ENCODE measurements at places on chromosomes 3 and 15.
A peak's percentile ranks its signal among the peaks of the same experiment; 100 is the strongest.

- DNase-seq, result no peak
These were observed 59.8 kb downstream of the ZNF860 start for GRCh38 chr3:32041316-32041715.

GRCh38 chr3:55487381-55488241 lies 505 bp upstream of the WNT5A start:
- DNase-seq, result peak; percentile 26

DNA sequence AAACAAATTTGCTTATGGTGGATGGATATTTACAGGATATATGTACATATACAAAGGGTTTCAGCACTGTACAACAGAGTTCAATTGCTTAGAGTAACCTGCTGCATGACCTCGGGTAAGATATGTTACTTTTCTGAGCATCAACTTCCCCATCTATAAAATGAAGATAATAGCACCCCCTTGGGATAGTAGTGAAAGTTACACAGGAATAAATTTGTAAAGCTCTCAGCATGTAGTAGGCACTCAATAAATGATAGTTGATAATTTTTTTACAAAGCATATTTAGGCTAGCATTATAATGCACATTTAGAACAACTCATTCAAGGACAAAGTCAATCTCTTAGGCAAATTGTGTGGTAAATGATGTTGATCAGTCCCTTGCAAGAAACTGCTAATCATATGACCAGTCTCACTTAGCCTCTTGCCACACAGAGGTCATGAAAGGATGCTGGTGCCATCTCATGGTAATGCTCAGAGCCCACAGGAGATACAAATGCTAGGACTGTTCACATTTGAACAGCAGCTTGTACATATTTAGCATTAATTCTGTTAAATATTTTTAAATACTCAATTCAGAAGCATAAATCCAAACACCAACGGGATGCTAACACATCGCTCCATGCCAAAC lies 123.9 kb downstream of the MAGI1 start:
- DNase-seq, result no peak

DNA sequence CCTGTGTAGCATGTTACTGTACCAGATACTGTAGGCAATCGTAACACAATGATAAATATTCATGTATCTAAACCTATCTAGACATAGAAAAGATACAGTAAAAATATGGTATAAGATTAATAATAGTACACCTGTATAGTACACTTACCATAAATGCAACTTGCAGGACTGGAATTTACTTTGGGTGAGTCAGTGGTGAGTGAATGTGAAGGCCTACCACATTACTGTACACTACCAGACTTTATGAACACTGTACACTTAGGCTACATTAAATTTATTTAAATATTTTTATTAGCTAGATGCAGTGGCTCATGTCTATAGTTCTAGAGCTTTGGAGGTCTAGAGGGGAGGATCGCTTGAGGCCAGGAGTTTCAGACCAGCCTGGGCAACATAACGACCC lies 186.6 kb upstream of the ROPN1 start:
- DNase-seq, result no peak

DNA sequence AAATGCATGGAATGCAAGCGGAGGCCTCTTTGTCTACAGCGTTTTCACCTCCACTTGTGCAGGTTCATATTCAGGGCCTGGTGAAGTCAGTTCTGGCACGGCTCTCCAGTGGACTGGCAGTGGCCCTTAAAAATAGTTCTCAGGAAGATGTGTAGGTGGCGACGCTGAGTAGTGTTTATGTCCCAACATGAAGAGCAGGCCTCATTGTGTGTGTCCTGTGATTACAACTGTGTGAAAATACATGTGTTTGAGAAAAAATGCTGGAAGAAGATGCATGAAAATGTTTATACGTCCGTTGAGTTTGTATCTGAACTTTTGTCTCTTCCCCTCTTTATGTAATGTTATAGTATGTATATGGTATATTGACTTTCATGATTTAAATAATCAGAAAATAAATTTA lies 7.2 kb downstream of the LIPC start:
- peak; percentile 8 for DNase-seq

GRCh38 chr3:137787529-137787928 lies 23.4 kb downstream of the SOX14 start:
- DNase-seq, result no peak

DNA sequence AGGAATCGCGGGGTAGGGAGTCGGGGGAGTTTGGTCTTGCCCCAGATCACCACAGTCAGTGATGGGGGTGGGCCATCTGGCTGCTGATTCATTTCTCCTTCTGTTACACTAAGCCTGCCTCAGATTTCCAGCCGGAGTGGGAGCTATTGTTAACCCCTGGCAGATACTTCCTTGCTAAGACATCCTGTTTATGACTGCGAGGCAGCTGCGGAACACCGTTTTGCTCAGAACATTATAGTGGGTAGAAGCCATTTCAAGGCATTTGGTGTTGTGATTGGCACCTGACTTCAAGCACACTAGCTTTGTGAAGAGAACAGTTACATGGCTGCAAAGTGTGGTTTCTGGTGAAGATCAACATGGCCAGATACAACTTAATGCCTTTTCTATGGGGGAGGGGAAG lies 73.8 kb downstream of the FLNB start:
- DNase-seq, result no peak

- peak; percentile 33 for DNase-seq
These were observed 27.9 kb downstream of the EHD4 start for GRCh38 chr15:41944313-41944940.

DNA sequence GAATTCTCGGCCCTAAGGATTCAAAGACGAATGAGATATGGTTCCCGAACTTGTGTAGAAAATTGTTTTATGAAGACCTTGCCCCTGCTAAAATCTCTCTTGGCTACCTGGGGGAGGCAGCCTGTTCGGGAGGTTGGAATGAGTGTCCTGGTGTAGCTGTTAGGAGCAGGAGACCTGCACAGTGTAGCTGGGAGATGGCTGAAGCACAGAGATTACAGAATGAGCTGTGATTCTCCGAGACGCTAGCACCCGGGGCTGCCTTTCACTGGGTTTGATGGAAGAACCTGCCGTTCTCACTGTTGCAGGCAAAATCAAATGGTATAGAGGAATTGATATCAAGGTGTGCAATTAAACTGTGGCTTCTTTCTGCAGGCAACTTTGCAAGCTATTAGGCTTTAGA lies 68.0 kb downstream of the TRAK1 start:
- DNase-seq, result no peak

DNA sequence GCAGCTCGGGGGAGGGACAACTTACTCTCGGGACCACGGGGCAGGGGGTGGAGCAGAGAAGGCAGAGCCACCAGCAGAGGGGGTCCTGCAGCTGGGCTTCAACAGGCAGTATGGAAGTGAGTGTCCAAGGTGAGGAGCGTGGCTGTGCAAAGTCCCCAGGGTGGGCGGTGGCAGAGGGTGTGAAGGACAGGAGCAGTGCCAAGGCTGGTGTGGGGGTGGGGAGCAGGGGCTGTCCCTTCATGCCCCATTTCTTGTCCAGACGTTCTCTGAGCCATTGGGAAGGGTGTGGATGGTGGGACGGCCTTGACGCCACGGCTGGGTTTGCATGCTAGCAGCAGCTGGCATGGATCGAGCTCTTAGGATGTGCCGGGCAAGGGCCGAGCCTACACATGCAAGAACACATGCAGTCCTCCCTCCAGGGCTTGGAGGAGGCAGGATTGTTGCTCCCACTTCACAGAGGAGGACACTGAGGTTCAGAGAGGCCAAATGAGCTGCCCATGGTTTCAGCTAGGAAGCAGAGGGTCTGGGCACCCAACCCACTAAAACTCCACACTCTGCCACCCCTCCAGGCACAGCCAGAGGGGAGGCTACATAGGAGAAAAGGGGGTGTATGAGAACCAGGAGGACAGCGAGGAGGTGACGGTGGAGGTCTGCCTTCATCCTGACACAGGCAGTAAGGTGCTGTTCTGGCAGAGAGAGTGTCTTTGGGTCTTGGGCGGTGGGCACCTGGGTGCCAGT lies 93.6 kb downstream of the TBC1D2B start:
- DNase-seq, result no peak

GRCh38 chr15:63560741-63561448 lies 36.3 kb upstream of the FBXL22 start:
- DNase-seq, result no peak

- DNase-seq, result no peak
These were observed 211.2 kb downstream of the CNTN3 start for GRCh38 chr3:74403307-74403706.

DNA sequence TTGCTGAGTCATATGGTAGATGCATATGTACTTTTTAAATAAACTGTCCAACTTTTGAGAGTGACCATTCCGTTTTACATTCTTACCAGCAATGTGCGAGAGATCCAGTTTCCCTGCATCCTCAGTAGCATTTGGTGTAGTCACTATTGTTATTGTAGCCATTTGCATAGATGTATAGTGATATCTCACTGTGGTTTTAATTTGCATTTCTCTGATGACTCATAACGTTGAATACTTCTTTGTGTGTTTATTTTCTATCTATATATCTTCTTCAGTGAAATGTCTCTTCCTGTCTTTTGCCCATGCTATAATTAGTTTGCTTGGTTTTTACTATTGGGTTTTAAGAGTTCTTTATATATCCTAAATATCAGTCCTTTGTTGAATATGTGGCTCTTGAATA lies 255.7 kb upstream of the GRM7 start:
- DNase-seq, result no peak

DNA sequence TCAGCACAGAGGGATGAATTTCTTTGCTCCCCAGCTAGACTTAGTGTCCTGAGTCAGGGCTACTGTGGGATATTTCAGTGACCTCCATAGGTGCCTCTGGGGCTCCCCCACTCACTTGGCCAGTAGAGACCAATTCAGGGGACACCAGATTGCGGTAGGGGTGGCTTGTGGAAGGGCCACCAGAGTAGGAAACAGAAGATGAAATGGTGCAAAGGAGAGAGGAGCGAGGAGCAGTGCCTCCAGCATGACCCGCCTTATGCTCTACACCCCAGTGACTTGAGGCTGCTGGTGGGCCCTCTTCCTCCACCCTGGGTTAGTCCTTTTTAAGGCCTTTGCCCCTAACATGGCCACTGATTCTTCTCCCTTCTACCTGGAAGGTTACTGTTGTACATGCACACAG lies 2.5 kb downstream of the AEN start:
- DNase-seq, result no peak

GRCh38 chr3:155465664-155466063 lies 172.2 kb upstream of the STRIT1 start:
- no peak for DNase-seq

GRCh38 chr15:77508541-77509243 lies 88.0 kb downstream of the HMG20A start:
- no peak for DNase-seq

GRCh38 chr3:196670339-196670738 lies 30.8 kb downstream of the NRROS start:
- no peak for DNase-seq

GRCh38 chr15:78239811-78240210 lies 5.4 kb upstream of the ACSBG1 start:
- no peak for DNase-seq

DNA sequence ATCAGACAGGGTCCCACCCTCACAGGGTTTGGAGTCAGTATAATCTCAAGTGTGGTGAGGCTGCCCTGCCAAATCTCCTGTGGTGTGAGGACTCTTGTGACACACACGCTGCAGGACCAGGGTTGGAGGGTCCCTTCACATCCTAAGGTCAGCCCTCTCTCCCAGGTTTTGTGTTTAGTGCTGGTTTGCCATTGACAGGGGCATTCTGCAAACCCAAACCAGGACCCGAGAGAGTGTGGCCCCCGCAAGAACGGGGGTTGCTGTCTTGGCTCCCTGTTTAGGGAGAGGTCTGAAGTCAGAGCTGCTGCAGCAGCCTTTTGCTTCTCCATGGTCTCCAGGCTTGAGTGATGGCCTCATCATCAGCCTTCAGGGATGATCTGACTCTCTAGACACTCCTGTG lies 14.7 kb downstream of the FAM107A start:
- DNase-seq, result no peak

DNA sequence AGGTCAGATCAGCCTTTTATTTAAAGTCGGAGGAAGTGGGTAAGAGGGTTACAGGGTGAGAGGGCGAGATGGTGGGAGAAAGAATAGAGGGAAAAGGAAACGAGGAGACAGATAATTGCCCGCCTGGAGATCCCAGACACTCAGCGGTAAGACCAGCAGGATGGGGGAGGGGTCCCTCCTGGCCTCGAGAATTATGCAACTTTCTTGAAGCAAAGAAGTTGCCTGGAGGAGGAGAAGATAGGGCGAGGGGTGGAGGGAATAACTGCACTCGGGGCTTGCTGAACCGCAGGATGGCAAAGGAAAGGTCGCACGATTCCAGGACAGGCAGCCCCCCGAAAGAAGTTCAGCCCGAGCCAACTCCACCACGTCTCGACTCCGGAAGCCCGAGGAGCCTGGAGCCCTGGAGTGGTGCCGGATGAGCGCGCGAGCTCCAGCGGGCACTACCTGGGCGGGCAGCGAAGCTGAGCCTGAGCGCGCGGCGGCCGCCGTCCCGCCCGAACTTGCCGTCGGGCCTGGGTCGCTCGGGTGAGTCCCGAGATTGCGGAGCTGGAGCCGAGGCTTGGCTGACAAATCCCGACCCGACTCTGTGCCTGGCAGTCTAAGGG lies 402 bp downstream of the WWTR1 start:
- DNase-seq, result peak; percentile 63

GRCh38 chr3:191301782-191302411 lies 27.3 kb upstream of the CCDC50 start:
- DNase-seq, result no peak

DNA sequence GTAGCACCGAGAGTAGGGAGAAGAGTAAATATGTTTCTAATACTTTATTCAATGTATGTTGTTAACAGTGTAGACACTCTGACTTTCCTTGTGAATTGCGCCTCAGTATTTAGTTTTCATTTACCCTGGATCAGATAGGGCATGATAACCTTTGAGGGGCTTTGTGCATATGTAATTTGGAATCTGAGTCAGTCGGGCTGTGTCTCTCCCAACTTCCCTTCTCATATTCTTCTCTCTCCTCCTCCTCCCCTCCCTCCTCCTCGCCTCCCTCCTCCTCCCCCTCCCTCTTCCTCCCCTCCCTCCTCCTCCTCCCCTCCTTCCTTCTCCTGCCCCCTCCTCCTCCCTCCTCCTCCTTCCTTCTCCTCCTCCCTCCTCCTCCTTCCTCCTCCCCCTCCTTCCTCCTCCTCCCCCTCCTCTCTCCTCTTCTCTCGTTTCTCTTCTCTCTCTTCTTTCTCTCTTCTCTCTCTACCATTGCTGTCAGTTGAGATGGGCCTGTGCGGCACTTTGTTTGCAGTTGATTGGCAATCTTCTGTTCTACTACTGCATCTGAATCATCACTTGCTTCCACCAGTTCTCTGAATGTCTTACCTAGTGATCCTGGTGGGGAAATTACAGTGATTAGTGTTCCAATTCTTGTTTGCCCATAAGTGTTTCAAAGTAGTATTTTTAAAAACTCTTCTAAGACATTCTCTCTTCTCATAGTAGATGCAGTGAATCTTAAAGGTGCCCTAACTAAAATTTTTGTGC lies 162.3 kb downstream of the PGPEP1L start:
- peak; percentile 67 for DNase-seq

DNA sequence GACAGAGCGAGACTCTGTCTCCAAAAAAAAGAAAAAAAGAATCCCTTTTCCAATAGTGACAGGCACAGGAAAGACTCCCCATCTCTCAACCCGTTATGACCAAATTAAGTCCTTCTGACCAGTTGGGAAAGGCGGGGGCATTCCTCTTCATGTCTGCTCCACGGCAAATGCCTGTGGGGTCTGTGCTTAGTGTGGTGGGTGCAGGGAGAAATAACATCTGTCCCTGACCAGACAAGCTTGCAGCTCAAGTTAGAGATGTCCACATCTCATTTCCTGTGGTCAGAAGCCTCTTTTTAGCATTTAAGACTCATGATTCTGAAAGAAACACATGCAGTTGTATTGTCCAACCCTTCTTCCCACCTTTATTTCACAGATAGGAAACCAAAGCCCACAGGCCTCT lies 16.2 kb downstream of the PLA1A start:
- no peak for DNase-seq
